SJSA1 (cell line): ENCODE measurements at places on chromosomes 6 and 20. TPM values are rescaled to one million over a fixed set of nuclear protein-coding genes. Genes with fewer than 3 reads are reported as not detected.

Gene RUNX2
- total RNA-seq = 4.9 and 10.3 TPM in 2 replicates

Gene HLA-DQA1
- total RNA-seq = not detected in 2 replicates

Gene ADGB
- total RNA-seq = not detected in 2 replicates

Gene TFAP2D
- total RNA-seq = not detected in 2 replicates

Gene MTCH1
- total RNA-seq = 272 and 297 TPM in 2 replicates

Gene BPI
- 0.11 TPM in 1 of 2 replicates, not detected in the other for total RNA-seq

Gene SLC17A2
- total RNA-seq = not detected in 2 replicates

Gene GNL1
- 20.9 and 49.5 TPM in 2 replicates for total RNA-seq

Gene SLC9A8
- total RNA-seq = 0.97 and 5.5 TPM in 2 replicates

DNA sequence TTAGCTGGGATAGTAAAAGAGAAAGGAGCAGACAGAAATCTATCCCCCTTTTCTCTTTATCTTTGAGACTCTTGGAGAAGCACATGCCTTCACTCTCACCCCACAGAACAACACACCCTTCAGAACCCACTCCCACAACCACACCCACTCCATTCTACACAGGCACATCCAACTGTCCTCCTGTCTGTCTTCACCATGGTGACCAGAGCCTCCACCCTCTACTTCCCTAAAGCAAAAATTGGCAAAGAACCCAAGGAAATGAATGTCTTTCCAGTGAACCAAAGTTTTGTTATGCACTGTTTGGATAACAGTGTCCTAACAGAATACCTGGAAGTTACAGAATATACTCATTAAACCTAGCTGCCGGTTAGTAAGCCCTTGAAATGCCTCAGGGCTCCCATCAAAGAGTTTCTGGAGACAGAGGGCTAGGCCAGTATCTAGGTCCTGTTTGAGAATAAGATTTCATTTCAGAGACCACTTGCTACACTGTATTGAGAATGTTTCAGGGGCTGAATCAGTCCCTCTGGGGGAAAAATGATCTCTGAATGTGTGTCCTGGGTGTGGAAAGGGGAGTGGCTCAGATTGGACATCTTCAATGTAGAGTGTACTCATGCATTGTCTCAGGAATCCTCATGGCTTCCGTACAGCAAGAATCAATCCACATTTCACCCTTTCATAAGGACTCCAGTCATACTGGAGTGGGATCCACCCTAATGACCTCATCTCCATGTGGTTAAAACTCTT lies 101.1 kb downstream of the LY86 start:
- no peak for DNase-seq

GRCh38 chr20:56195946-56196345 lies 52.6 kb upstream of the MC3R start:
- DNase-seq = no peak

DNA sequence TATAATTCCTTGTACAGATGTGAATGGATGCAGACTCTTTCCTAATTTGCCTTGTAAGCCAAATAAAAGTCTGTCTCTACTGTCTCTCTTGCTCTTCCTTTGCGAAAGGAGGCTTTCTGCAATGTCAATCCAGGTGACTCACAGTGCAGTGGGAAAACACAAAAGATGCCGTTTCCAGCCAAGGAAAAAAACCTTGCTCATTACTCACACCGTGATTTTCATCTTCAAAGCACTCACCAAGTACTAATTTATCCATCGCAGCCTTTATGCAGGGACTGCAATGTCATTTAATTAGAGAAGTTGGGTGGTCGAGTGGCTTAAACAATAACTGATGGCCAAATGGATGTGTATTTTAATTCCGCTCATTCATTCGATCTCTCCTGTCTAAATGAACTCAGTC lies 23.8 kb downstream of the SAYSD1 start:
- DNase-seq = no peak

DNA sequence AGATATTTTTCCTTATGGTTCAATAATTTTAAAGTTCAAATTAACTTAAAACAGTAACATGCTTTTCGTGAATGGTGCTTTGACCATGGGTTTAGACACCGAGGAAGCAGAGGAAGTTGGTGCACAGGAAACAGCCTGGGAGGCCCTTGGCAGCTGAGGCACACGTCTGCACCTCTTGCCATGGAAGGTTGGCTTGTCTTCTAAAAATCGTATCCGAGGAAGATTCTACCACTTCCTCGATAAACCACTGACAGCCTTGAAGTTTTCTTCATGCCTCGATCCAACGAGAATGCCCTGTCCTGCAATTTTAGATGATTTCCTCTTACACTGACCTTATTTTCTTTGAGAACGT lies 12.2 kb downstream of the DLL1 start:
- DNase-seq = no peak

- no peak for DNase-seq
These were observed 17.3 kb downstream of the SMAP1 start for GRCh38 chr6:70684794-70685493.

DNA sequence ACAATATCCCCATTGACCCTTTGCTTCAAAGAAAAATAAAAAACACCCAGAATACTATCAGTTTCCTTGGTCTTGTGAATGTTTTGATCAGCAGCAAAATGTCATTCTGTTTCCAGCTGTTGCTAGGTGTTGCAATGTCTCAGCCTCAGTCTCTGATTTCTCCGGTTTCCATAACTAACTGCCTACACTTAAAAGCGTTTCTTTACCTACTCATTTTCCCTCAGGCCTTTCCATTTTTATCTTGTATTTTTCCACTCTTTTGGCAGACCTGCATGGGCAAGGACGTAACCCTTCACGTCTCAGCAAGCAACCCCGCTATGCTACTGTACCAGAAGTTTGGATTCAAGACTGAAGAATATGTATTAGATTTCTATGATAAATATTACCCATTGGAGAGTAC lies 49.4 kb downstream of the KAT14 start:
- no peak for DNase-seq

DNA sequence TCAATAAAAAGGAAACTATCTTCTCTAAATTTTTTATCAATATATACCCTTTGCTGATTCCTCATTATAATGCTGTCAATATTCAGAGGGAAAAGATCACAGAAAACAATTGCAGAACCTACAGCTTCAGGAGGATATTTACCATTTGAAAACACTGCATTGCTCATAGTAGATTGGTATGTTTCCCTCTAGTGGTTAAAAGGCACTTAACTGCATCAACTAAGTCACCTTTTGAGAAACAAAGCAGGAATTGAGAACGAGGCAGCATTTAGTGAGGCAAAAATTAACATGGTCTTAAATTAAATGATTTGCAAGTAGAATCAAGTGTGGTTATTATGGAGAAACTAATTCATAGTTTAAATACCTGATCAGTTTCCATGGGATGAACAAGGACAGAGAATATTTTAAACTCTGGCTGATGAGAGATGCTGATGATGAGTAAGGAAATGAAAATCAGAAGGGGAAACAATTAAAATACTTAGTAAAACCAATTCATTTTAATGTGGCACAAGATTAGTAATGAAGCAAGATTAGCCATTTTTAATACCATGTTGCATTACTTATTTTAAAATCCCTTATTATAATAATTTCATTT lies 642.1 kb downstream of the EPHA7 start:
- DNase-seq = no peak

GRCh38 chr6:129281168-129281796 lies 398.3 kb downstream of the LAMA2 start:
- no peak for DNase-seq

DNA sequence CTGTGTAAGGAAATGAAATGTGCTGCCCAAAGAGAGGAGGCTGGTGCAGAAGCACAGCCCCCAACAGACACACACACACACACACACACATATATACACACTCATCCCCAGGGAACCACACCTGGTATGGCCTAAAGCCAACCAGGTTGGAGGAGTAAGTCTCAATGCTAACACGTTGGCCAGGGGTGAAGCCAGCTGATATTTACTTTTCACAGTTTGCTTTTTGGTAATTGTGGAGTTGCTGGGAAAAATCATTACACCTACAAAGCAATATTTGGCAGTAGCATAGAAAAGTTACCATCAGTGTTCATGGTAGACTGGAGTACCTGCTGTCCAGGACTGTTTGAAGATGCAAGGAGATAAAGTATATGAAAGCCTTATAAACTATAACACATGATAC lies 50.3 kb upstream of the NAA20 start:
- no peak for DNase-seq

- DNase-seq = no peak
These were observed 32.5 kb downstream of the SYNDIG1 start for GRCh38 chr20:24501764-24502556.

GRCh38 chr6:111563581-111563980 lies 42.1 kb downstream of the TRAF3IP2 start:
- DNase-seq = no peak

- no peak for DNase-seq
These were observed 58.0 kb upstream of the MYO6 start for GRCh38 chr6:75691012-75691411.

- DNase-seq = peak; percentile 53
These were observed 41.9 kb upstream of the CTNNBL1 start for GRCh38 chr20:37651932-37652331.

GRCh38 chr6:133466680-133467079 lies 225.5 kb downstream of the EYA4 start:
- DNase-seq = no peak

DNA sequence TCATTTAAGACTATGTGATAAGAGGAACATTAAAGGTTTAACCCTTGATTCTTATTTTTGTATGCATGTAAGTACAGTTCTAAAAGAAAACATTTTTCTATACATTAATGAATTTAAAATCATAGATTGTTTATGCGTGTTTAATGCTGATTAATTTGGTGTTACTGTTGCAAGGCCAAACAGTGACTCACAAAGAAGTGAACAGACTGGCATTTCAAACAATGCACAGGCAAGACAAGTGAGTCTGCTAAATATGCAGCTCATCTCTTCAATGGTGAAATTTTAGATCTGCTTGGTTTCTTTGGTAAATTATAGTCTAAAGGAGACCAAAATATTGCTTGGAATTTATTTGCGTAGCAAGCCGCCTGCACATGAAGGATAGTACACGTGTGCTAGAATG lies 417.4 kb upstream of the SOX4 start:
- no peak for DNase-seq

GRCh38 chr6:157292202-157292601 lies 31.1 kb downstream of the TMEM242 start:
- DNase-seq = no peak

GRCh38 chr20:24296477-24297261 lies 172.8 kb upstream of the SYNDIG1 start:
- DNase-seq = no peak

DNA sequence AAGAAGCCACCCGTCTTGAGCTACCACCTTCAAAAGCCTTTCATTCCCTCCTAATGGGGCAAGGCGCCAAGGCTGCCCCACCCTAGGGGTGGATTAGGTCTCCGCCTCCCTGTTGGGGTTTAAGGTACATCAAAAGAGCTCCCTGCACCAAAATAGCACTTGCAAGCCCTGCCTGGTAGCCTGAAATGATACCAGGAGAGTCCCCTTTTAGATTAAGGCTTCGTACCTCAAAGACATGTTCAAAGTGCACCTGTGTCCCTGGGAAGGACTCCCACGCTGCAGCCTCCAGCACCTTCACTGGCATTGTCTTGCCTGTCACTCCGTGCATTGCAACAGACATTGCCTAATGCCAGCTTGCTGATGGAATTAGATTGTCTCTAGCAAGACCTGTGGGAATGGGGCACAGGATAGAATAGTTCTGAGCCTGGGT lies 15.7 kb upstream of the CDKN1A start:
- no peak for DNase-seq

- DNase-seq = no peak
These were observed 241.4 kb downstream of the IBTK start for GRCh38 chr6:82006027-82006738.

DNA sequence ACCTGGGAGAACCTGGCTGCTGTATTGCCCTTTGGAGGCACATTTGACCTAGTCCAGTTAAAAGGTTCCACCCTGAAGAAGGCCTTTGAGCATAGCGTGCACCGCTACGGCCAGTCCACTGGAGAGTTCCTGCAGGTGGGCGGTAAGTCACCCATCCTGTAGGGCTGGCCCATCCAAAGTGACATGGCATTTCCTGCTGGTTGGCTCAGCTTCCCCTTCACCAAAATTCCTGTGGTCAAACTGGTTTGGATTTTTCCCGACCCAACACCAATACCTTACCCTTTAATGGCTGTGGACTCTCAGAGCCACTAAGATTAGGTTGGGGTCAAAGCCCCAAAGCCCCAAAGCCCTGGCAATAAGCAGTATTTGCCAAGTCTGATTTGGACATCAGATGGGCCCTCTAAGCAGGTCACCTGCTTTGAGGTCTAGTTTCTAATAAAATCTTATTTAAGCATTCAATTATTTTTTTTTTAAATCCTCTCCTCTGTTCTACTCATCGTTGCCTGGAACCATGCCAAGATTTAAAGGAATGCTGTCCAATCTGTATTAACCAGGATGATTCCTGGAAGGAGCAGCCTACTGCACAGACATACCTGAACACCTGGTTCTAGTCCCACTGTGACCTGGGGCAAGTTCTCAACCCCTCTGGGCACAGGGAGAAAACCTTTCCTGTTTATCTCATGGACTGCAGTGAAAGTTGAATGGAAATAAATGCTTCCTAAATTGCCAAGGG lies 40.8 kb downstream of the NT5E start:
- no peak for DNase-seq

- no peak for DNase-seq
These were observed 441.6 kb downstream of the HACE1 start for GRCh38 chr6:104418125-104418524.

GRCh38 chr6:37882292-37882691 lies 62.8 kb downstream of the ZFAND3 start:
- no peak for DNase-seq

DNA sequence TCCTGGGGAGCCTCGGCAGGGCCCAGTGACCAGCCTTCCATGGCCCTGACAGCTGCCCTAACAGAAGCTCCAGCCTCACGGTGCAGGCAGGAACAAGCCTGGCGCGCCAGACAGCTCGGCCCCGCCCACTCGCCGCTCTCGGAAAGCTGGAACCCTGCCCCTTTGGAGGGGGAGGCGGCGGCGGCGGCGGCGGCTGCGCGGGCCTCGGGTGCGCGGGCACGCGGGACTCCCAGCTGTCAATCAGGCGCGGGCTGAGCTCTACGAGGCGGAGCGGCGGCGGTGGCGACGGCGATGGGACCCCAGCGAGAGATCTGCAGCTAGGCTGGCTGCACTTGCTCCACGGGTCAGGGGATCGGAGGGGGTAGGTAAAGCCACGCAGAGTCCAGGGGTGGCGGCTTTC lies at the start of gene NRSN1:
NRSN1 (plus strand) TSS at position 236 of the 400 bp plus-strand sequence. CDS start 8,113 bp downstream, outside the sequence.
- DNase-seq = no peak

GRCh38 chr6:170003451-170004160 lies 252.2 kb downstream of the ERMARD start:
- no peak for DNase-seq

DNA sequence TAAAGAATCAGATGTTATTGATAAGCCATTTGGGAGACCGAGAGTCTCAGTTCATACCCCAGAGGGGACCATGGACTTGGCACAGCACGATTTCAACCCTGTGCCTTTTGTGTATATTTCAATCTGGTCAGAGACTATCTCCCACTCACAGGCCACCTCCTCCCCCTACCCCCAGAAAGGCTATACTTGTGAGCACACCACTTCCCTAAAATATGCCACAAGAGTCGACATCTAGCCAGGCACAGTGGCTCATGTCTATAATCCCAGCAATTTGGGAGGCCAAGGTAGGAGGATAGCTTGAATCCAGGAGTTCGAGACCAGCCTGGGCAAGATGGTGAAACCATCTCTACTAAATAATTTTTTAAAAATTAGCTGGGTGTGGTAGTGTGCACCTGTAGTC lies 13.6 kb upstream of the TCF15 start:
- DNase-seq = no peak
